ENCODE measurements at places on chromosomes 12 and 14. TPM values are rescaled to one million over a fixed set of nuclear protein-coding genes. Genes with fewer than 3 reads are reported as not detected.

The PRPH gene
- not detected for total RNA-seq

The NUP37 gene
- 19.9 TPM for total RNA-seq

DNA sequence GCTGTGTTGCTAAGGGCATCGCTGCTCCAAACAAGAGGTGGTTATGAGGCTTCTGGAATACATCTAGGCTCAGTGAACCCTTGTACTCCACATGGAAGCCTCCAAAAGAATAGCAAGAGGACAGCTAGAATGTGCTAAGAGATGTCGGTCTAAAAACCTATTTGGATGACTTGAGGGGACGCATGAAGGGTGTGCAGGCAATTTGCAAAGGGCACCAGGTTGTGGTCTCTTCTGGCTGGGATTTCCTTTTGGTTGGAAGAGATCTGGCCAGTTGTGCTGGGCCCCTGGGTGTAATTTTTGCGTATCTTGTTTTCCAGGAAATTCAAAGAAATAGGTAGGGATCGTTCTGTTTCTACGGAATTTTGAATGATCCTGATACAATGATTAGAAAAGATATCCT lies 4.2 kb downstream of the TTC9 start:
- no peak for DNase-seq

DNA sequence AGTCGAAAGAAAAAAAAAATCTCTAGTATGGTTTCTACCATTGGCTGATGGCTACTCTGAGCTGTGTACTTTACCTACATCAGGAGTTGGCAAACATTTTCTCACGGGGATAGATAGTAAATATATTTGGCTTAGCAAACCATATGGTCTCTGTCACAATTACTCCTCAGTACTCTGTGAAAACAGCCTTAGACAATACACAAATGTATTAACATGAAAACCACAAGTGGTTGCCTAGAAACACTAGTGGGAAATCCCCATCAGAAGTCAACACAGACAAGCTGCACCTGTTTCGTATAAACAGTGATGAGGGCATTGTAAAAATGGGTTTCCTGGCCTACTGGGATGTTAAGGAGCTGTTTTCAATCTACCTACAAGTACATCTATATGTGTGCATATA lies 84.6 kb upstream of the NAV3 start:
- no peak for DNase-seq

DNA sequence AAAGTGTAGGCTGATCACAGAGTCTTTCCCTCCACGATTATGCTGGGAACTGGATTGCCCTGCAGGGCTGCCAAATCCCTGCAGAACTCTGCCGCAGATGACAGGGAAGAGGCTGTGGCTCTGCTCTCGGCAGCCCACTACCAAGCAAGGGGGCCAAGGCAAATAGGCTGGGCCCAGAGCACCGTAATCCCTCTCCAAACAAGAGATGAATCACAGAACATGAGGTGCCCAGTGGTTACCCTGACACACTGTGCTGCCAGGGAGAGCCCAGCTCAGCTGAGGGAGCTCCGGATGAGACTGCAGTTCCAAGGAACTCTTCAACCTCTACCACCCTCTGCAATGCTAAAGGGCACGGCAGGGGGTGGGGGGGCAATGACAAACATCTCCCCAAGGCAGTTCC lies 33.9 kb downstream of the STON2 start:
- DNase-seq, result no peak
